ENCODE measurements at places on chromosomes 6 and 20.
A peak's percentile ranks its signal among the peaks of the same experiment; 100 is the strongest.

- no peak for DNase-seq
Measured at GRCh38 chr6:131995917-131996316, 44.7 kb upstream of the CCN2 start.

DNA sequence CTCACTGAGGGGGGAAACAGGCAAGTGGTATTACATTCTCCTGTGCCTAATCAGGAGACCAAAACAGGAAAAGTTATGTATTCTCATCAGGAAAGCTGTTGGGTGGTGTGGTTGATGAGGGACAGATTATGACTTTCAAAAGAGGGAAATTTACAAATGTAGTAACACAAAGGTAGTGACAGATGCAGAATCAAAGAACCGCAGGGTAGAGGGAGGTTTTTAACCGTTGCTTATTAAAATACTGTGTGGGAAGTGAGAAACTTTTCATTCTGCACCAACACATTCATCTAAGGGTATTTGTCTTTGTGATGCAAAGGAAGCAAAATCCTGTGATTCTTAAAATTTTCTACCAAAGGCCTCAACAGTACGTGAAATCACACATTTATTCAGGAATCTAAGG lies 288.2 kb upstream of the MAN1A1 start:
- no peak for DNase-seq

DNA sequence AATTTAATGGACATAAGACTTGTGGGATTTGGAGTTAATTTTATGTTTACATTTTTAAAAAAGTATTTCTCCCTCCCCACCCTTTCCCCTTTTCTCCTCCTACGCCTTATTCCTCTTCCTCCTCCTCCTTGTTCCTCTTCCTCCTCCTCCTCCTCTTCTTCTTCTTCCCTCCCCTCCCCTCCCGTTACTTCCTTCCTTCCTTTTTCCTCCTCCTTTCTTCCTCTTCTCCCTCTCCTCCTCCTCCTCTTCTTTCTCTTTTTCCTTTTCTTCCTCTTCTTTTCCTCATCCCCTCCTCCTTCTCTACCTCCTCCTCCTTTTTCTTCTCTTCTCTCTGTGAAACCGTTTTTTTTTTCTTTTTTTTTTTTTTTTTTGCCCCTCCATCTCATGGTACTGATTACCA lies 139.6 kb downstream of the EYA4 start:
- DNase-seq, result no peak

DNA sequence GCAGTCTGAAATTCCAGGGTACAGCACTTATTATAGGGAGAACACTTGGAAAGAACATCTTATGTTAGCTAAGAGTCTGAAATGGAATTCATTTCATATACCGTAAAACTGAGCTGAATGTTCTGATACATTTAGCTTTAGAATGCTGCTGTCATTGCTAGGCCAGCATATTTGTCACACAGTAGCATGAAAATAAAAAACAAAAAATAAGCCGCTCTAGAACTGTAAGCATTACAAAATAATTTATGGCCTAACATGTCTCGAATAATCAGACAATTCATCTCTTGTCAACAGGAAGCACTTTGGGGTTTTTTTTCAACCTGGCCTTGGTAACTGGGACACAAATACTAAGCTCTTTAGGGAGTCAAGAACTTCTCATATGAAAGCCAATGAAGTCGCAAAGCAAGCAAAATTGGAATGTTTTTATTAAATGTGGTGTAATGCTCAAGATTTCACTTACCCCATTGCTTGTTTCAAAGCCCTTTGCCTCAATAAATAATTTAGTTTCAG lies 115.7 kb downstream of the PHACTR1 start:
- DNase-seq, result no peak

GRCh38 chr6:137849181-137849980 lies 17.7 kb upstream of the TNFAIP3 start:
- DNase-seq, result peak; percentile 60

- peak; percentile 49 for DNase-seq
Measured at GRCh38 chr20:64069614-64070243, 6.7 kb downstream of the TCEA2 start.

GRCh38 chr6:159436581-159436980 lies 256.5 kb downstream of the SOD2 start:
- no peak for DNase-seq

All from activated CD8-positive, alpha-beta T cell treated with anti-CD3 and anti-CD28 coated beads for 36 hours (primary cell).